ENCODE measurements at places on chromosomes 3 and 15. TPM values are rescaled to one million over a fixed set of nuclear protein-coding genes. Genes with fewer than 3 reads are reported as not detected.

DNA sequence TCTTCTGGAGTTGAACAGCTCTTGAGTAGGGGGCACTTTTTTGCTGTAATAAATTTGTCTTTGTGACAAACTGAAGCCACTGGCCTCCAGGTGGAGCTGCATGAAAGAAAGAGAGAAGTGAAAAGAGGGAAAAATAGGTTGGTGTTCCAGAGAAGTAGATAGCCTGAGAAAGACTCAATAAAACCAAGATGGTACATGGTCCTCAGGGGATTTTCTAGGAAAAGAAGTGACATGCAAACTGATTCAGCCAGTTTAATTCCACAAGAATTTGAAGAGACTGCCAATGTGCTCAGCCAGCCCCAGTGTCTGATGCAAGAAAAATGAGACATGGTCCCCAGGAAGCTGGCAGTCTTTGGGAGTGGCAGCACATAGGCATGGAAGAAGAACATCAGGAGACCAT, 152.7 kb downstream of the CD47 start:
- DNase-seq, result no peak

UBXN7 gene
- total RNA-seq, result 46.8 TPM

TNFSF10 gene
- total RNA-seq, result 23.0 TPM

GRCh38 chr3:87161013-87161412, 66.1 kb upstream of the CHMP2B start:
- DNase-seq, result no peak

DNA sequence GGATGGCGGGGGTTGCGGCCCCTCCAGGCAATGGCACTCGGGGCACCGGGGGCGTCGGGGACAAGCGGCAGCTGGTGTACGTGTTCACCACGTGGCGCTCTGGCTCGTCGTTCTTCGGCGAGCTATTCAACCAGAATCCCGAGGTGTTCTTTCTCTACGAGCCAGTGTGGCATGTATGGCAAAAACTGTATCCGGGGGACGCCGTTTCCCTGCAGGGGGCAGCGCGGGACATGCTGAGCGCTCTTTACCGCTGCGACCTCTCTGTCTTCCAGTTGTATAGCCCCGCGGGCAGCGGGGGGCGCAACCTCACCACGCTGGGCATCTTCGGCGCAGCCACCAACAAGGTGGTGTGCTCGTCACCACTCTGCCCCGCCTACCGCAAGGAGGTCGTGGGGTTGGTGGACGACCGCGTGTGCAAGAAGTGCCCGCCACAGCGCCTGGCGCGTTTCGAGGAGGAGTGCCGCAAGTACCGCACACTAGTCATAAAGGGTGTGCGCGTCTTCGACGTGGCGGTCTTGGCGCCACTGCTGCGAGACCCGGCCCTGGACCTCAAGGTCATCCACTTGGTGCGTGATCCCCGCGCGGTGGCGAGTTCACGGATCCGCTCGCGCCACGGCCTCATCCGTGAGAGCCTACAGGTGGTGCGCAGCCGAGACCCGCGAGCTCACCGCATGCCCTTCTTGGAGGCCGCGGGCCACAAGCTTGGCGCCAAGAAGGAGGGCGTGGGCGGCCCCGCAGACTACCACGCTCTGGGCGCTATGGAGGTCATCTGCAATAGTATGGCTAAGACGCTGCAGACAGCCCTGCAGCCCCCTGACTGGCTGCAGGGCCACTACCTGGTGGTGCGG, 1.9 kb downstream of the CHST2 start:
- no peak for DNase-seq

LMAN1L gene
- not detected for total RNA-seq

DNA sequence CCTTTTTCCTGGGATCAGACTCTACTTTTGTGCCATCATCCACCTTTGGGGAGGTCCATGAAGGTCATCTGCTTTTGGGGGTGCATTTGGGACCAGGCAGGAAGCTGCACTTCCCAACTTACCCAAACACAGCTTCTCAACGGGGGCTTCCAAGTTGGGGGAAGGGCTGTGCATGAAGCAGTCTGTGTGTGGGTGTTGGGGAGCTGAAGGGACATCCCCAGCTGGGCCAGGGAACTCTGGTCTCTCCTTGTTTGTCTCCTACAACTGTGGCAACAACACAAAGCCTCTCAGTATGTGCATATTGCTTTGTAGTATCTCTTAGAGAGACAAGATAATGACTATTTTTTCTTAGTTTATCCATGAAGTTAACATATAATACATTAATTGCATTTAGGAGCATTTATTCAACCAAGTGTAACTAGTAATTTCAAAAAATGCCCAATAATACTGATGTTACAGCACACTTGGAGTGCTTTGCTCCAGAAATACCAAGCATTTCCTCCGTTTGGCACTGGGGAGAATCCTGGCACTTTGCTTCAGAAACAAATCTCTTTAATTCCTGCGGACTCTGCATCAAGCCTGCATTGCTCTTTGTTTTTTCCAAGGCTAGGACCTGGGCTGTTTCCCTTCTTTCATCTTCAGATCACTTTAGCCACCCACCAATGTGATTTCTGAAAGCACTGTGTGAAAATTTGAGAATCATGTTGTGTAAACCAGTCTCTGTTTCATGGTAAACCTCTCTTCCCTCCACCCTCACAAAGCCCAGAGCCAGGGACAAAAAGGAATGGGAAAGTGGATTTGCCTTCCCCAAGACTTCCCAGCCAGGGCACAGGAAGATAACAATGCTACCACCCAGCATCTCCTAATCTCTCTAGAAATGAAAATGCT, 126.2 kb upstream of the PFN2 start:
- no peak for DNase-seq

- no peak for DNase-seq
These were observed 15.7 kb upstream of the TBC1D23 start for GRCh38 chr3:100245136-100245535.

NMNAT3 gene
- 4.6 TPM for total RNA-seq

GRCh38 chr3:120440762-120441161, 10.0 kb downstream of the FSTL1 start:
- DNase-seq, result no peak

GRCh38 chr15:89071471-89071870, 16.8 kb upstream of the ABHD2 start:
- DNase-seq, result no peak

DNA sequence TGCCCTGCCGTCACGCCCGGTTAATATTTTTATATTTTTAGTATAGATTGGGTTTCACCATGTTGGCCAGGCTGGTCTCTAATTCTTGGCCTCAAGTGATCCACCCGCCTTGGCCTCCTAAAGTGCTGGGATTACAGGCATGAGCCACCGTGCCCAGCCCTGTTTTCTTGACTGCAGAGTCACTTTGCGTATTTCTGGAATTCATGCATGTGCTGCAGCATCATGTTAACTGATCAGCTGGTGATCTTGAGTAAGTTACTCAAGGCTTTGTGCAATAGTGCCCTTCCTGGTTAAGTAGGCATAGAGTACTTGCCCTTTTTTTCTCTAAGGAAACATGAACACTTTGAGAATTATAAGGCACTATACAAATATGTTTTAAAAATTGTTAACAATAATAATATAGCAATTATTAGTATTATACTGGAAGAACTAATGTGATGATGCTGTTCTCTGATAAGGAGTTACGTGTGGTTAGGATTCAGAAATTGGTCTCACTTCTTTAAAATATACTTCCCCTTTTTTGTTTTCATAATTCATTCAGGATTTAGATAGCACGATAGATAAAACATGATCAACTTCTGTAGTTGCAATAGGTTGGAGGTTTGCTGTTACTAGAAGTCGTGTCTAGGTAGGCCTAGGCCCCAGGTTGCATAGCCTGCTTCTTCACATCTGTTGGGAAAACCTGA, 33.6 kb downstream of the GPR171 start:
- no peak for DNase-seq

GRCh38 chr3:41024031-41024836, 175.1 kb upstream of the CTNNB1 start:
- DNase-seq, result no peak

GRCh38 chr3:126959921-126960603, 22.9 kb upstream of the PLXNA1 start:
- DNase-seq, result no peak

- no peak for DNase-seq
These were observed 4.5 kb upstream of the GSK3B start for GRCh38 chr3:120098710-120099109.

SLC28A1 gene
- 0.19 TPM for total RNA-seq

SLC30A4 gene
- 8.5 TPM for total RNA-seq

DNA sequence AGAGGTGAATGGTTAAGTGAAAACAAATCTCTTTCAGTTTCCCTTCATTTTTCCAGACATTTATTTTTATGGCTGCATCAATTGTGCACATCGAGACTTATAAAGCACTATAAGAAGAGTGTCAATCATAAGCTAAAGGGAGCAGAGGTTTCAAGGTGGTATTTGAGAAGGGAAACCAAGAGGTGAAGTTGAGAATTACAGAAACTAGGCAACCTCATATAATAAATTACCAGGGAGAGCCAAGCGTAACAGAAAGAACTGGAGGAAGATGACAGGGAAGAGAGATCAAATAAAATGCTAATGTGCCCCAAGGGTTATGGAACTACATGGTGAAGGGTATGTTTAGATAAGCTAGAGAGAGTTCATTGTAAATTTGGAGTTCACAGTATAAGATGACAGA, 6.3 kb upstream of the CCDC54 start:
- no peak for DNase-seq

DNA sequence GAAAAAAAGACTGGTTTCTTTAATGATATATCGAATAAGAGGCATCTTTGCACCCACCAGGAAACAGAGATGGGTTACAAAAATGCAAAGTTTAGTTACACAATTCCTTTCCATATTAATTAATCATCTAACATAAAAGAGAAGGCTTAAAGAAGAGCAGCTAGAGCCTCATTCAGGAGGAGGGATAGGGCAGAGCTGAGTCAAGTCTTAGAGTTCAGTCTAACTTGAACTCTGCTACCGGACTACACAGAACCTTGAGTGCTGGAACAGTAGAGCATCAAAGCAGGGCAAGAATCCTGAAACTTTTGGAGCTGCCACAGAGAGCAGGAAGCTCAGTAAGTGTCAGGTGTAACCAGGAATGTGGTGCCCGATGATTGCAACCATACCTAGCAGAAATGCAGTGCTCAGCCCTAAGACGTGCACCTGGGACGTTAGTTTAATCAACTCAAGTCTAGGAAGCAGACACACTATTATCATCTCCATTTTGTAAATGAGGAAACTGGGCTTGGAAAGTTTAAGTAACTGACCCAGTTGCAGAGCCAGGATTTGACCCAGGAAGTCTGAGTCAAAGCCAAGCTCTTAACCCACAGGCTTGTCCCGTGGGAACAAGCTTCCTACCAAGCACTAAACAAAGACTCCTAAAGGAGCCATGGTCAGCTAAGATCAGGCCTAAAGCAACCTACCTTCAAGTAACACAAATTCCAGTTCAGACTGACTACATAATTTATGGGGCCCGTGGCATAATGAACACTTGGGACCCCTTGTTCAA, 187.4 kb downstream of the FOXP1 start:
- no peak for DNase-seq

DNA sequence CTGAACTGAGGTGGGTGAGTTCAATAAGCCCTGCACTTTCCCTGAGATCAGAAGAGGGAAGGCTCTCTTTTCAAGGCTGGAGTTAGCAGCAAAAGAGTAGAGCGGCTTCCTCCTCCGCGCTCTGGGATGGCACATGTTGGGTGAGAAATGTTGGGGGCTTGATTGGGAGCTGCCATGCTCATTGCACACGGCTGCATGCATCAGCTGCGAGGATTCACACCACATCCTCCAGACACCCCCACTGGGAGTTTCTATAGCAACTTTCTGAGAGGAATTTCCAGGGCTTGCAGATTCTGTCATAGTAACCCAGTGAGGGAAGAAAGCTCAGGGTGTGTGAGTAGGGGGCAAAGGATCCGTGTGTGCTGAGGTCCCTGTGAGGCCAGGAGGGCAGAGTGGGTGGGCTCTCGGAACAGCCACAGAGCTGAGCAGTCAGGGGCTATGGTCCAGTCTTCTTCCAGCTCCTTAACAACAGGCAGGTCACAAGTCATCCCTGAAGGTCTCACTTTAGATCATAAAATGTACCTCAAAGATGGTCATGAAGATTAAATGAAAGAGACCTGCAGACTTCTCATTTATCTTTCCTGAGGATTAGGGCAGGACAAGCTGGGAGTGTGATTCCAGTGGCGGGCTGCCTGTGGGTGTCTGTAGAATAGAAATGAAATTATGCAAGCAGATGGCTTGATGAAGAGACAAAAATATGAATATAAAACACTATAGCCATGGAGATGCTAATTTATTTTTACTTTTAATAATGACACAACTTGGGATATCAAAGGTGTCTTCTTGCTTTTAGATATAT, 75.7 kb upstream of the CHRNA7 start:
- DNase-seq, result no peak
